Right kidney (tissue), 9 donors: ENCODE measurements at places on chromosomes 6 and 20.

DNA sequence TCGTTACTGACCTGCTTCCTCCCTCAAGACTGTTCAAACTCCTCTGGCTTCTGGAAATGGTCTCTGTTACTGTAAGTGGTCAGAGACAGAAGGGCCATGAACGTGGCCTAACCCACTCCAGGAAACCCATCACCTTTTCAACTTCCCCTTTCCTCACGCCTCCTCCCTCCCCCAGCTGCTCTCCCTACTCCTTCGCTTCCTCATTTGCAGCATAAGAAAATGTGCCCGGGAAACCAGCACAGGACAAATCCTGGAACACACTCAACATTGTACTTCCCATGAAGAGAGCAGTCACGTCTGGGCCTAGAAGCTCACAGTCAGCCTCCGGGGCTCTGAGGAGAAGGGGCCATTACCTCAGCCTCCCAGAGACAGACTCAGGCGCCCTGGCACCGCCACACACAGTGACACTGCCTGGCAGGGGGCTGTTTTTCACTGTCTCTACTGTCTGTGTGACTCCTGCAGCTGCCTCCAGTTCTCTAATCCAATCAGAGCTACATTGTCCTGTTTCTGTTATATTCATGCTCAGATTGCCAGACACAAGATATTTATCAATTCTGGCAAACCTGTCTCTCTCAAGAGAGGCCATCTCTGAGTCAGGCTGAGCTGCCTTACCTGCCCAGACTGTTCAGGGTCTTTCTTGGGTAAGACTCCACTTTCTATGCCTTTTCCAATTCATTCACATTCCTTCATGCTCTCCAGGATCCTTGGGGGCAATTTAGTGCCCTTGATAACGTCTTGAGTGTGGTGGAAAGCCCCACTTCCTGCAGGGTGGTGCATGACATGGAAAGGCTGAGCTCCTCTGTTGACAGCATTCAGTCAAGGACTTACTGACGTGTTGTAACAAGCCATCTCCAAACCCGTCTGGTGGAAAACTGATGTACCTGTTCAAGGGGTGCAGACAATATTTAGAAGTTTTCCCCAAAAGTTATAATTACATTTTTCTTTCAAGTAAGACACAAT, 242.2 kb downstream of the HIVEP2 start:
- DNase-seq = peak; percentile 24

GRCh38 chr20:34269996-34270627, 28.9 kb downstream of the ASIP start:
- DNase-seq = no peak

GRCh38 chr20:31963889-31964288, 4.1 kb upstream of the XKR7 start:
- DNase-seq = no peak

DNA sequence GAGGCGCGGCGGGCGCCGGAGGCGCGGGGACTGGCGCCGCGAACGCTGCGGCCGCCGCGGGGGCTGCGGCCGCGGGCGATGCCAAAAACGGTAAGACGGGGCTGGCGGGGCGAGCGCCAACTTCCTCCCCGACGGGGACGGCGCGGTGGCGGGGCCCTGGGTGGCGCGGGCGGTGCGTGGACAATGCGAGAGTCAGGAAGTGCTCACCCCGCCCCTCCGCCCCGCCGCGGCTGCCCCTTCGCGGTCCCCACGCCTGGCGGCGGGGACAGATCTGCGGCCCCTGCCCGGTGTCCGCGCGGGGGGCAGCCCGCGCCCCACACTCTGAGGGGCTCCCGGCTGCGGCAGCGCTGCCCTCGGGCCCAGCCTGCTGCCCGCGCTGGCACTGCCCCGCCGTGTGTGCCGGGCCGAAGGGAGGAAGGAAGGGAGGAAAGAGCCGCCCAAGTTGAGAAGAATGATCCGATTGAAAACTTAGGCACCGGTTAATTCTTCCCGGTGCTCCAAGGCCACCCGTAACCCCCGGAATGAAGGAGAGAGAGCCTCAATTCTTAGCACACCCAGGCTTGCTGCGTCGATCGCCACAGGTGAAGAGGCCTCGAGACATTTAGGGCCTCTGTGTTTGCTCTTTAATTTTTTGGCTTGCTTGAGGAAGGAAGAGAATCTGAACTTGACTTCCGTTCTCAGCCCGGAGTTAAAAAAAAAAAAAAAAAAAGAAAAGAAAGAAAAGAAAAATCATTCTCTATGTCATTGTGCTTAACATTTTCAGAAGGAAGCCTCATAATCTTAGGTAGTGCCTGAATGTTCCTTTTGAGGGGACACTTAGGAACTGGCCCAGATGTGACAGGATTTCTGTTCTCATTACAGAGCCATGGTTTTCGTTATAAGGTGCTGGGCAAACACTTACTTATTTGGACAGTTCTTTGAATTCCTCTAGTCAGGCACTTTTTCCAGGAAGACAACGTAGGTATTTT, 982 bp downstream of the HECA start:
- peak; percentile 85 for DNase-seq

- DNase-seq = no peak
Observed at GRCh38 chr6:166143011-166143410, 24.6 kb downstream of the TBXT start.

GRCh38 chr6:47083586-47084047, 41.5 kb upstream of the ADGRF1 start:
- DNase-seq = peak; percentile 50

DNA sequence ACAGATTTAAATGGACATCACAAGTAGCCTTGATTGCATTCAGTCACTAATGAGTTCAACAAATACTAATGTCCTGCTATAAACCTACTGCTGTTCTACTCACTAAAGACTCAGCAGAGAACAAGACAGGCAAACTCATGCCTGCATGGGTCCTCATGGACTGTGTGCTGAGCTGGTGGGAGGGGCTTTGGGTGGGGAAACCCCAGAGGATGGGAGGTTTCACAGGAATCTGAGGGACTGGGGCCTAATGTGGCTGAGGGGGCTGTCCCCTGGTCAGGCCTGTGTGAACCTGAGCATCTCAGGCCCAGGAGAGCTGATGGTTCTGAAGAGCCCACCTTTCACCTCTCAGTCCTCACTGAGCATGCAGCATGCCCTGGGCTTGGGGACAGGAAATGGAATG, 1.4 kb downstream of the CST8 start:
- DNase-seq = no peak

GRCh38 chr6:23566418-23566817, 559.6 kb upstream of the NRSN1 start:
- no peak for DNase-seq

- DNase-seq = peak; percentile 72
Observed at GRCh38 chr20:48682529-48683363, 145.1 kb downstream of the PREX1 start.

- no peak for DNase-seq
Observed at GRCh38 chr6:144955859-144956258, 670.7 kb downstream of the UTRN start.

DNA sequence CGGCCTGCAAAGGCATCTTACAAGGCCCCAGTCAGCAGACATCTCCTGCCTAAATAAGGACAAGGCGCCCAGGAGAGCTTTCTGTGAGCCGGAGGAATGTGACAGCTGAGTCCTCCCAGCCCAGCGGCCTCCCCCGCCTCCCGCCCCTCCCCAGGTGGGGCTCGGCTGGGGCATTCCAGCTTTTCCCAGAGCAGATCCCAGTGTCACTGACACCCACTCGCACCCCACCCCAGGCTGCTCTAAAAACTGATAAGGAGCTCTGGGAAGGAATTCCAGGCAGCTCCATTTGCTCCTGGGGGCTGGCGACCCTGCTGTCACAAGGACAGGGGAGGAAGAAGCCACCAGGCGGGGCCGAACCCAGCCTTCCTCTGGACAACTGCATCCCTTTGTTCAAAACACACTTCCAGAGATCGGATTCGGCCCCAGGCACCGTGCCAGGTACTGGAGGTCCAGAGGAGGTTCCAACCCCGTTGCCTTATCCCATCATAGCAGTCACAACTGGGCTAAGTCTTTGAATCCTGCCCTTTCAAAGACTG, 49.7 kb downstream of the JPH2 start:
- peak; percentile 51 for DNase-seq

GRCh38 chr6:5190507-5190906, 70.2 kb downstream of the LYRM4 start:
- no peak for DNase-seq

DNA sequence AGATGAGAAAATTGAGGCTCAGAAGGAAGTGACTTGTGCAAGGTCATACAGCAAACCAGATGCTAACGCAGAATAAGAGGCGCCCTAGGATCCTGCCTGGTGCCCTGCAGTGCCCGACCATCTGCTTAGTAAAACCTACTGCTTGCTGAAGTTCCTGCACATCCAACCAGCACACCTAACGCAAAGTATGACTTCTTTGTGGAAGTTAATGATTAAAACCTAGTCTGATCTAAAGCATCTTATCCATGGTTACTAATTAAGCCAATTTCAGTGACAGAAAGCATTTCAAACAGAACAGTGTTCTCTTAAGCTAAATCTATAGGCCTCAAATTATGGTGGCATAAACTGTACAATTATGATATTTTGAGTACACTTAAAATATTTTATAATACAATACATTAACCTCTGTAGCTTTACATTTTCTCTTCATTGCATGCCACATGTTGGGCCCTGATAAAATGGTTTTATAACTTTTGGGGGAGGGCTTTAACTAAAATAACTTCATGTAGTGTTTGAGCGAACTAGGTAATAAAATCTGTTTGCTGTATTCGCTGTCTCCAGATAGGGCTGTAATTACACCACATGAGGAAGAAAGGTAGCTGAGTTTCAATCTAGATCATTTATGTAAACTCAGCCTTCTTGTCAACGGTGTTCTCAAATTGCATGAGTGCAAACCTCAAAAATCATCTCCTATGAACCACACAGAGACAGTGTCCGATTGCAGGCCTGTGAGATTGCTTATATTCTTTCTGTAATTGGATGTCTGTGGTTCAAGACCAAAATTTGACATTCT, 37.5 kb upstream of the BEND3 start:
- DNase-seq = peak; percentile 31
